Naive thymus-derived CD8-positive, alpha-beta T cell (primary cell): ENCODE measurements at places on chromosomes 3 and 15. TPM values are rescaled to one million over a fixed set of nuclear protein-coding genes. Genes with fewer than 3 reads are reported as not detected.

GHRL gene
- 1.4 TPM for total RNA-seq

DNA sequence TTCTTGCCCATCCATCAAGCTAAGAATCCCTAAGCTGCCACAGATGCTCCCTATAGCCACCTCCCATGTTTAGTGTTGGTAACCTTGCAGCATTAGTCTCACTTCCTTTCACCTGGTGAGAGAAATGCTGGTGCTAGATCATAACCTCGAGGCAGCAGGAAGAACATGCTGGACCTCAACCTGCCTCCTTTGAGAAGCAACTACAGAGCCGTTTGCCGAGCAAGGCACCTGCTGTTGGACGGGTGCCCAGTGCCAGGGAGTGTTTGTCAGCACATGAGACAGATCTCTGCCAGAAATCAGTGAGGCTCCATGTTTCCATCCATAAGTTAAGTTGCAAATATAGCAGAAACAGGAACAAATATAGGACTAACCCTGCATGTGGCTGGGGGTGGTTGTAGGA lies 955.7 kb downstream of the TUSC7 start:
- no peak for DNase-seq

DUOX1 gene
- not detected for total RNA-seq

DNA sequence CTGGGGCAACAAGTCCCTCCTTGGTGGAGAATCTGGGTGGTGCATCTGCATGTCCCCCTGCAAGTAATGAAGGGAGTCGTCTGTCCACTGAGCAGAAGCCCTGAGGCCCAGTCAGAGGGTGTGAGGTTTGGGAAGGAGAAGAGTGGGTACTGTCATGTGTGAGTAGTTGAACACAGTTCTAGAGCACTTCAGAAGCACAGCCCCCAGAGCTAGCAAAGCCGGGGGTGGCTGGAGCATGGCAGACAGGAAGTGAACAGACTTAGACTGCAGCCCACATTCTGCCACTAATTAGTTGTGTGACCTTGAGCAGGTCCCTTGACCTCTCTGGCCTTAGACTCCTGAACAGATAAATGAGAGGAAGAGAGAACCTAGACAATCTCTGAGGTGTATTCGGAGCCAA lies 207.6 kb downstream of the UACA start:
- DNase-seq = no peak

IL17RD gene
- total RNA-seq = not detected
